ENCODE measurements at places on chromosomes 2 and 18. TPM values are rescaled to one million over a fixed set of nuclear protein-coding genes. Genes with fewer than 3 reads are reported as not detected.

The TOGARAM2 gene
- 0.89 TPM for polyA plus RNA-seq

The RAB12 gene
- 45.3 TPM for polyA plus RNA-seq

DNA sequence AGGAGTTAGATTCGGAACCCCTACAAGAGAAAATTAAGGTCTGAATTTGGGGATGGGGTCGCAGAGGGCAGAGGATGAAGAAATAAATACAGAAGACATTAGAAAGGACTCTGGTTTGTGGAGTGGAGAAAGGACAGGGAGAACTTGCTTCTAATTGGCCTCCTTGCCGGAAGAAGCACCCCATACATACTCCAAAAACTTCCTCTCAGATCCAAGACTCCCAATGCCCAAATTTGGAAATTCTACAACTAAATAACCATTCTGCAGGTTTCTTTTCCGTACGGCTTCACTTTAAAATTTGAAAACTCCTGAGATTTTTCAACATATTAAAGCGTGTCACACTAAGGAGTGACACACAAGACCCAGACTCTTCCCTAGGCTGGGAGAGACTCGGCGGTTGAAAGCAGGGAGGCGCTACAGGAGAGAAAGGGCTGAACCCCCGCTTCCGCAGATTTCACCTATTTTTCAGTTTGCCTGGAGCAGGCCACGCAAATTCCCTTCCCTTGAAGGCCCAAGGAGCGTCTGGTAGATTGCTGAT lies 478 bp downstream of the CLHC1 start:
- no peak for DNase-seq

DNA sequence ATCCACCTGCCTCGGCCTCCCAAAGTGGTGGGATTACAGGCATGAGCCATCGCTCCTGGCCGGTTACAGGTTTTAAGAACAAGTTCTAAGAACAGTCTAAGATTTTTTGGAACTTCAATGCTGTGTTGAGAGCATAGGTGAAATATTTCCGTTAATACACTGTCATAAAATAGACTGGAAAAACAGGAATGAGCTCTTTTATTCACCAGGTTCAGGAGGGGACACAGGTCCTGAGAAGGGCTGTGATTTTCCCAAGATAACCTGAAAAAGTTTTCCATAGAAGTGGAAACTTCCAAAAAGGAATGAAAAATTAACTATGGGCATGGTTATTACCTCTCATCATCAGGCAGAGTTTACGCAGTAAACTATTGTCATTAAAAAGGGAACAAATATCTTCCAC lies 97.6 kb upstream of the TMEM178A start:
- DNase-seq: no peak

GRCh38 chr2:18154259-18154658 lies 275.8 kb downstream of the KCNS3 start:
- DNase-seq: no peak

GRCh38 chr18:59623456-59624368 lies 73.5 kb downstream of the CCBE1 start:
- no peak for DNase-seq
